Left kidney (tissue), 8 donors: ENCODE measurements at places on chromosomes 6 and 20.

GRCh38 chr6:41077536-41077935 lies 4.8 kb downstream of the NFYA start:
- no peak for DNase-seq

GRCh38 chr6:131469130-131469529 lies 103.9 kb upstream of the ARG1 start:
- DNase-seq, result no peak

- DNase-seq, result no peak
Observed at GRCh38 chr20:39518654-39519053, 556.5 kb downstream of the DHX35 start.

DNA sequence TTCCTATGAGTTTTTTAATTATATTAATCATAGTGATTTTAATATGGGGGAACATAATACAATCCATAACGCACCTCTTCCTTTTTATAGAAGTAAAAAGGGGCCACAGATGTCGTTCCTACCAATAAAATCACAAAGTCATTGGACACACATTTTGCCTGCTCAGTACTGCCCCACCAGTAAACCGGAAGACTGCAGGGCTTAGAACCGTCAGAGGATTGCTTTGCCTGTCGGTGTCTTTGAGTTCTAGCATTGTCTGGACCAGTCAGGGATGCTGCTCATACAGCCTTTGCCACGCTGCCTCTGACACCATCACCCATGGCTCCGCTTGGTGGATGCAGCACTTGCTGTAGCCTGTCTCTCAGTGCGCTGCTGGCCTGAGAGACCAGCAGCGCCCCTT lies 853.6 kb downstream of the C6orf118 start:
- no peak for DNase-seq

DNA sequence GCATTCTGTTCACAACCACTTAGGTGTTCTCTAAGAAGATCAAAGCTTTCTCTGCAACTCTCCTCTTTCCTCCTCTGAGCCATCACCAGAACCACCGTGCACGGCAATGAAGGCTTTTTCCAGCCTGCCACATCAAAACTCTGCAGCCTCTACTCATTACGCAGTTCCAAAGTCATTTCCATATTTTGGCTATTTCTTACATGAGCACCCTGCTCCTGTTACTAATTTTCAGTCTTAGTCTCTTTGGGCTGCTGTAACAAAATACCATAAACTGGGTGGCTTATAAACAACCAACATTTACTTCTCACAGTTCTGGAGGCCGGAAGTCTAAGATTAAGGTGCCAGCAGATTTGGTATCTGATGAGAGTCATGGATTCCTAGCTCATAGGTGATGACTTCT lies 70.4 kb upstream of the THBS2 start:
- no peak for DNase-seq

DNA sequence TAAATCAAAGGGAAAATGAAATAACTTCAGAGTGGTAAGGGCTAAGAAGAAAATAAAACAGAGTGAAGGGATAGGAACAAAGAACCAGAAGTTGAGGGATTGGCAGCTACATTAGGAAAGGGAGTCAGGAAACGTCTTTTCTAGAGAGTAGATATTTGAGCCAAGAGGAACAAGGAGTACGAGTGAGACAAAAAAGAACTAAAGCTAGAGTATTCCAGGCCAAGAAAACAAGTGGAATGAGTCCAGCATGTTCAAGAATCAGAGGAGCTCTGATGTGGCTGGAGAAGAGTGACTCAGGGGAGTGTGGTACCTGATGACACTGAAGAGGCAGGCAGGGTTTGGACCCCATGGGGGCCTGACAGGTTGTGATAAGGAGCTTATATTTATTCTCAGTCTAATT lies 66.3 kb downstream of the CEP162 start:
- no peak for DNase-seq

DNA sequence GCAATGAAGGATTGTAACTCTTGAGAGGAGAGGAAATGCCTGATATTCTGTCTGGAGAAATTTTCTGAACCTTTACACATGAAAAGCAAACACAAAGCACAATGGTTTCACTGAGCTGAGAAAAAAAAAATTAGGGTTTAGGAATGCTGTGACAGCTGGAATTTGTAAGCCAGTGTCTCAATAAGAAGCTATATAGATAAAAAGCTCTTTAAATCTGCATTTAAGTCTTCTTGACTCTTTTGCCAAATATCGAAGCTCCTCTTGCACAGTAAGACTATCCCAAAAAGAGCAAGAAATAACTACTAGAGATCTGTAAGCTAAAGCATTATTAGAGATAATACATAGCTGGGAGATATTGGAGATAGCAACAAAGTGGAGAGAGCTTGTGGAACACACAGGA lies 1334.0 kb upstream of the CITED2 start:
- no peak for DNase-seq

GRCh38 chr6:11039040-11039439 lies 5.1 kb downstream of the ELOVL2 start:
- DNase-seq, result no peak

DNA sequence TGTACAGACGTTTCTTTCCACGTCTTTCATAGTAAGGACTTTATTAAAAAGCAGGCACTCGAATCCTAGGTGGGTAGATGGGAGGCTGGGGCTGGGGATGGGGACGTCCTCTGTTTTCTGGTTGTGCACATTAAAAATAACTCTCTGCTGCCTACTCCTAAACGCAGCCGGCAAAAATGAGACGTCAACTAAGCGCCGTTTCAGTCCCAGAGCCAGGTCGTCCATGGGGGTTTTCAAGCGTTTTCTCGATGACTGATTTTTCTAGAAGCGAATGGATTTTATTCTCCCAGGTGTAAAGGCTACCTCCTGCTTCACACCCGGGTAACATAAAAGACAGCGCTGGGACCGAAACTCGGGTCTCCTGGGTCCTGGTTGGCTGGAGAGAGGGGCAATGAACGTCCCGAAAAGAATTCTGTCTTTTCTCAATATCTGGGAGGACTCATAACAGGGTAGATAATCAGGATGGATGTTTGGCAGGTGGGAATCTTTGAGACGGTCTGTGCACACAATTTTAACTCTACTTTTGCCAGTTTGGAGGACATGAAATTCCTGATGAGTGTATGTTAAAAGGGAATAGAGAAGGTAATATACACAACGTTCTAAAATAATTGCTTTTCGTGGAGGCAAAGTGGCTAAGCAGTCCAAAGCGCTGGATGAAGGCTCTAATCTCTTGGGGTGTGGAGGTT lies 25.2 kb downstream of the GPX6 start:
- no peak for DNase-seq

DNA sequence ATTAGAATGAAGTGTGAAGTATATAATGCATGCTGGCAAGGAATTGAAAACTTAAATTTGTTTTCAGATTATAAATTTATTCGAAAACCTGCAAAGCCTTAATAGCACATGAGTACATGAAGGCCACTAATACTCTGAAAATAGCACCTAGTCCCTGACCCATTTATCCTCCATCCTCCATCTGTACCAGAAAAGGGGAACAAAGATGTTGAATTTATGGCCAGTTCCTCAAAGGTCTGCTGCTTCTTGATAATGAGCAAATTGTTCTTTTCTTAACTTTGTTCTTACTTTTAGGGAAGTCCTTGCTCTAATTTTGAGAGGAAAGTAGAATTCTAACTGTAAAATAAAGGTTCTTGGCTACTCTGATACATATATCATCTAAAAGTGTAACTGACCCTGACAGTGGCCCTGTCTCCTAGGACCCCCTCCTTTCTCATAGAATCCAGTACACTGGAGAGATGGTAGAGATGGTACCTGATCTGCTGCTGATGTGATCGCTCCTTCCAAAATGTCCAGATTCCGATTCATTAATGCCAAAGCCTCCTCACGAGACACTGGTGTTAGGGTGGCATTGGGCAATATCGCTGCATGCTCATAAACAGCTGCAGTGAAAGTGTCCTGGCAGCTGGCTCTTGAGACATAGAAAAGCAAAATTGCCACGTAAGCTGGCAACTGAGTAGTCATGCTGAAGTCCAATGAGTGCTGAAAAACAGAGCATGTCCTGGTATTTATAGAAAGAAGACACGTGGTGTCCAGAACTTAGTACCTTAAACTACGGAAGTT lies at the start of gene VNN1:
Gene VNN1, minus strand, starts transcription at position 704 of the 783 bp plus-strand sequence. Its CDS starts 20 bp downstream, at position 684.
- no peak for DNase-seq

DNA sequence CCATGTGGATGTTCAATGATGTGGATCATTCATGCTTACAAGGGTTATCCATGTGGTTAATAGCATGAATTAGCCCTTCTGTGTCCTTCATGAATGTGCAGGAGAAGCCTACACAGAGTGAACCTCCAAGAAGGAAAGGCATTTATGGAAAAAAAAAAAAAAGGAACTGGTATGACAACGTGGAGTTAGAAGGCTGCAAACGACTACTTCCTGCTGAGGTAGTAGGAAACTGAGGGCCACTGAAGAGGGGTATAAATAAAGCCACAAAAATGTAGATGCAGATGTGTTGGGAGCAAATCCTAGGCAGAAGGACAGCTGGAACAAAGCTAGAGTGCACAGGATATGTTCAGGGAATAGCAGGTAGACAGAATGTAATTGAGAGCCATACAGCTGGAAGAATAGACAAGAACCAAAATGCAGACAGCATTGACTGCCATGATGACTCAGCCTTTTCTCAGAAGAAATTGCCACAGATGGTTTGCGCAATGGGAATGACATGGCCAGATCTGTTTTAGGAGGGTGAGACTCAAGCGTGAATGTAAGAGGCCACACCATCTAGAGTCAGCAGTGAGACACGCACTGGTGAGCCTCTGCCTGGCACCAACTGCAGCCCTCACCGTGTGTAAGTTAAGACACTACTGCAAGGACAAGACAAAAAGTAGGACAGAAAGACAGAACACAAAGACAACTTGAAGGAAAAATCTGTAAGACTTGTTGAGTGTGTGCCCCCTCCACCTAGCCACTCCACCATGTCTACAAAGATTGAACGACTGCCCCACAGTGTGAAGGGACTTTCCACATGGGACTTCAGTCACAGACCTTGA lies 79.8 kb downstream of the KIF13A start:
- DNase-seq, result no peak

GRCh38 chr6:129026601-129027000 lies 143.7 kb downstream of the LAMA2 start:
- no peak for DNase-seq

DNA sequence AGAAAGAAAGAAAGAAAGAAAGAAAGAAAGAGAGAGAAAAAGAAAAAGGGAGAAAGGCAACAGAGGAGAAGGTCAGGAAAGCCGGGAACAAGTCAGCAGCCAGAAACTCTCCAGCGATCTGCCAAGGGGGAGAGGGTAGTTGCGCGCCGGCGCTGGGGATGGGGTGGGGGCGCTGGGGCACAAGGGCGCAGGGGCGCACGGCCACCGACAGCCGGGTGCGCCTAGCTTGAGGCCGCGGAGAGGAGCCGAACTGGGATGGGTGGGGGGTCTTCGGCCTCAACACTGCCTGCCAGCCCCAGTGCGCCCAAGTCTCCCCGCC lies 533 bp upstream of the RSPO3 start:
- DNase-seq, result no peak

DNA sequence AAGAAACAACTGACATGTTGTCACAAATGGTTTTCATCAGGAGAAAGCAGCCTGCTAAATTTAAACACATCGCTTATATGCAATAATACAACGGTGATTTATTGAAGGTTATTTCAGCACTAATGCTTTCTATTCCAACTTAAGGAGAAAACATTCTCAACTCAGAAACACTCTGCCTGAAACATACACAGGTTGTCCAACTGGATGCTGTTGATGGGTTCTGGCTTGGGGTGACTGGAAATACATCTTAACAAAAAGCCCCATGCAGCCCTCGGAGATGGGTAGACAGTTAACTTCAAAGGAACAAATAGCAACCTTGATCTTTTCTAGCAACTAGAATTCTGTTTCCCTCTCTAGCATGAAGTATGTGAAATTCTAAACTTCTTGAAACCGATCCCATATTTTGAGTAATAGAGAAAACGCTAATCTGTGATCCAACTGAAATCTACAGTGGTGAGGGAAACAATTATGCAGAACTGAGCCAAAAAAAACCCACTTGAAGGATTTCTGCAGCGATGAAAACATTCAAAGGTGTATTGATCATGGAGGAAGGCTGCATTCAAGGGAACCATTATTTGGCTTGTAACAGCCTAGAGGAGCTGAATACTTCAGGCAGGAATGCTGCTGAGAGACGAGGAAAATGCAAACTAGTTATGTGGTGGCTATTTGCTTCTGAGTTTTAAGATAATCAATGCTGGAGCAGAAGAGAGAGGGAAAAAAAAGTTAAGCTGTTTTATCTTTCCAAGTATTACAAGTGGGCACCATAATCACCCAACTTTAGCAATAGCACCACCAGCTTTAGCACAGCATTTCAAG lies 6.9 kb downstream of the ZMYND8 start:
- DNase-seq, result no peak

DNA sequence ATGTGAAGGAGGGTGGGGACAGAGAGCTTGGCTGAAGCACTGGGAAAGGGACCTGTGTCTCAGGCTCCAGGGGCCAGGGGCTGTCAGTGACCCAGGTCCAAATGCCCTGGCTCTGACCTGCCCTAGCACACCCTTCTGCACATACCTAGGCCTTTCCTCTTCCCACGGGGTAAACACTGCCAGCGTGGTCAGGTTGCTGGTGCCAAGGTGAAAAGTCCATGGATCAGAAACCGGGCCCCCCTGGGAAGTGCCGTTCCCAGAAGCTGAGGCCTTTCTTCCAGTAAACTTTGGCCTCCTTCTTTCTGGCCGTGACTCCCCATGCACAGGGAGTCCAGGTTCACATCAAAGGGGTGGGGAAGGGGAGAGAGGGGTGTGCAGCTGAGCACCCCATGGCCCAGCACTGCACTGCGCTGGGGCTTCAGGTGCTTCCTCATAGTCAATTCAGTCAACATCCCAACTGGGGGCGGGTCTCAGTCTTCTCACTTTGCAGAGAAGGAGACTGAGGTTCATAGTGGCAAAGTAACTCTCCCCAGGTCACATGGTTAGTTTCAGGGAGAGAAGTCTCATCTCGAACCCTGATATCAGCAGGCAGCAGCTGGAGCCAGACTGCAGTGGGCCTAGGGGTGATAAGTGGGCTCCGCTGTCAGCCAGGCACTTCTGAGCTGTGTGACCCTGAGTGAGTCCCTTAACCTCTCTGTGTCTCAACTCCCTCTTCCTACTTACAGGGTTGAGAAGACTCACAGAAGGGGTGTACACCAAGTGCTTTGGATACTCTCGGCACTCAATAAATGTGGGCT lies 17.0 kb downstream of the PCK1 start:
- no peak for DNase-seq

GRCh38 chr6:34489207-34489805 lies 23.4 kb downstream of the PACSIN1 start:
- no peak for DNase-seq
